Activated CD8-positive, alpha-beta memory T cell treated with anti-CD3 and anti-CD28 coated beads, Interleukin-2, amount 50 U/mL, for 4 hours (primary cell): ENCODE measurements at places on chromosomes 4 and X.

GRCh38 chr4:2825740-2826139 lies 17.9 kb upstream of the ADD1 start:
- DNase-seq = no peak

DNA sequence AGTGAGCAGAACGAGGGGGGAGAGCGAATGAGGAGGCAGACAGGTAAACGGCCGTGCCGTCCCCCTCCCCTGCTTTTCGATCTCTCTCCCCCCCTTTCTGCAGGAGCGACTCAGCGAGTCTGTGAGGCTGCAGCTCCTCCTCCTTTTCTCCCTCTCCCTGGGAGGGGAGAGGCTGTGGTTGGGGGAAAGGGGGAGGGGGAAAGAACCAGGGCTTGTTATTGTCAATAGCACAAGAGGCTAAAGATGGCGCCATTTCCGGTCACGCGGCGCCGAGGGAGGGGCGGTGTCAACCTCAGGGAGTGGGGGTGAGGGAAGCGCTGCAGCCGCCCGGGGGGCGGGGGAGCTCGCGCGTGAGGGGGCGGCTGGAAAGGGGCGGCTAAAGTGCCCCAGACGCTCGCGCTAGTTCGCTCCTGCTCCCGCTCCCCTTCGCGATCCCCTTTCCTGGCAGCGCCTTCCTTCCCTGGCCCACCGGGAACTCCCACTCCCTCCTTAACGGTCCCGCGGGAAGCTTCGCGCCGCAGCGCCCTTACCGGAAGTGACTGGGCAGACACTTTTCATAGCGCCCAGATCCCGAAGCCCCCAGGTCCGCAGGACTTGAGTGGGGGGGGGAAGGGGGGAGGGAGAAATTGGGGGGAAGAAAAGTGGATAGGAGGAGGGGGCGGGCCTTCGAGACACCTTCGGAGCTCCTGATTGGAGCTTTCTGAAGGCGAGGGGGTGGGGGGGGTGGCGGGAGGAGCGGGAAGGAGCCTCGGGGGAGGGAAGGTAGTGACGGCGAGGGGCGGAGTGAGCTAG lies at the start of gene CUL4B:
Gene CUL4B (minus strand): TSS at position 121 of the 792 bp plus-strand sequence. CDS start 324 bp downstream, outside the sequence.
- DNase-seq = peak; percentile 88

- no peak for DNase-seq
Observed at GRCh38 chr4:36292556-36293188, 11.3 kb downstream of the DTHD1 start.

- DNase-seq = no peak
Observed at GRCh38 chr4:81359207-81359606, 112.5 kb downstream of the RASGEF1B start.

- no peak for DNase-seq
Observed at GRCh38 chr4:128796934-128797333, 12.6 kb upstream of the JADE1 start.

- no peak for DNase-seq
Observed at GRCh38 chr4:160038615-160039014, 935.7 kb downstream of the RAPGEF2 start.

- DNase-seq = no peak
Observed at GRCh38 chr4:54961357-54961975, 163.9 kb downstream of the KDR start.

GRCh38 chr4:145098675-145099037 lies 545 bp downstream of the ABCE1 start:
- DNase-seq = peak; percentile 41

- no peak for DNase-seq
Observed at GRCh38 chrX:68989865-68990606, 161.2 kb downstream of the EFNB1 start.

- no peak for DNase-seq
Observed at GRCh38 chr4:142582340-142582739, 263.8 kb downstream of the INPP4B start.

GRCh38 chr4:79763486-79764075 lies 309.4 kb downstream of the ANTXR2 start:
- no peak for DNase-seq

DNA sequence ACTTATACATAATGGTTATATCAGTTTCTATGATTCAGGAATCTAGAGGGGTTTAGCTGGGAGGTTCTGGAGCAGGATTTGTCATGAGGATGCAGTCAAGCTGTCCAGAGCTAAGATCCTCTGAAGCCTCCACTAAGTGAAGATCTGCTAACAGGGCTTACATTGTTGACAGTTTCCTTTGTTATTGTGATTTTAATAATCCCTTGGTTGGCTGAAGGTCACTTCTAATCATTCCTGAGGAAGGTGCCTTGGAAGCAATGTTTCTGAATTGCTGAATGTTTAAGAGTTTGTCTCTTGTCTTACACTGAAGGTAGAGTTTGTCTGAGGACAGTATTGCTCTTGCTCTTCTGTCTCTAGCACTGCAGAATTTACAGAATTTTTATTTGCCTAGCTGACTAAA lies 41.3 kb downstream of the BANK1 start:
- no peak for DNase-seq

DNA sequence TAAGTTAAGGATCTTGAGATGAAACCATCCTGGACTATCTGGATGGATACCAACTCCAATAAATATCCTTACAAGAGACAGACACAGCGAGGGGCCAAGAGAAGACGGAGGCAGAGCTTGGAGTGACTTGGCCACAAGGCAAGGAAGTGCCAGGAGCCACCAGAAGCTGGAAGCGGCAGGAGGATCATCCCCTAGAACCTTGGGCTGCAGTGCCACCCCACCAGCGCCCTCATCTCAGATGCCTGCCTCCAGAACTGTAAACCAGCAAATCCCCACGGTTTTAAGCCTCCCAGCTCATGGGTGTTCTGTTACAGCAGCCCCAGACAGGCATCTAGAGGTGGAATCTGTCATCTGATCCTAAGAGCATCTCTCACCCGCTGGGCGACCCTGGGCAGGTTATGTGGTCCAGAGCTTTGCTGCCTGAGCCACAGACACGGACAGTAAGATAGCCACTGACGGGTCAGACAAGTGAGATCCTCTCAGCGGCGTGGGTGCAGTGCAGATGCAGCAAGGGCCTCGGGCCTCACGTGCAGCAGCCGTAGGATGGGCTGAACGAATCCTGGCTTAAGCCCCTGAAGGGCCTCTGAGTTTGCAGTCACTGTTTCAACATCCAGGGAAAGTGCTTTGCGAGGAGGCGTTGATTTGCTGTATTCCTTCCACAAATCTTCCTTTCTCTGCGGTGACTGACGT lies 25.1 kb upstream of the MXD4 start:
- DNase-seq = peak; percentile 7

DNA sequence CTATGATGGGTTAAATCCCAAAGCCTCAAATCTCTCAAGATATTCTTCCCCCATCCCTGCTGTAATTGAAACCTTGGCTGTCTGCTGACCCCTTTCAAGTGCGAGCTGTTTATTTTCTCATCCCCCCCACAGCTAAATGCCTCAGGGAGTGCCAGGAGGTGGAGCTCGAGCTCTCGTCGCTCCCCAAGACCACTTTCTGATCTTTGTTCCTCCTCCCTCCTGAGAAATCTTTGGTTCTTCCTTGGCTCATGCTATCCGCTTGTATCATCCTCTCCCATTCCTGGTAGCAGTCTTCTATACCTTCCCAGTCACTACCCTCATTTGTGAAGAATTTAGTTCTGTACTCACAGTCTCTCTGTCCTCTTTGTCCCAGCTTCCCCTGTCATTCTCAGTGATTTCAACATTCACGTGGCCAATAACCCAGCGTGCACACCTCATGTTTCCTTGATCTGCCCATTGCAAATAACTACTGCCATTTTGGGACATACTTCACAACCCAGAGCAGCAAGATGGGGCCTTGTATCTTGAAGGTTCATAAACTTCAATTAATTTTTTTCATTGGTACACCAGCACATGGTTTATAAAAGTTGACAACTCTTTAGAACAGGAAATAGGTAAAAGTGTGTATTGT lies 9.2 kb upstream of the SLC25A43 start:
- DNase-seq = no peak

DNA sequence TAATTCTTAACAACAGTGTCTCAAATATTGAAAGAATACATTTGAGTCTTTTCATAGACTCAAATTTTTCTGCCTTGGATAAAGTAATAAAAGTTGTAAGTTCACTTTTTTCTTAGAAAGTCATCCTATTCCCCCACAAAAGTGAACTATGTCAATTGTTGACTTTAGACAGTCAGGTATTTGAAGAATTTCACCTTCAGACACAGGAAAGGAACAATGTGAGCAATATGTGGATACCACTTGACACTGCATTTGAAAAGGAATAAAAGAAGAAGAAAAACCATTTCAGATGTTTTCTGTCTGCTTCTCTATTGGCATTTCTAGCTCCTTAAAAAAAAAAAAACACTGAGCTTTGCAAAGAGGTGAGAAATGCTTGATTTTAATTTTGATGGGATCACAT lies 1389.0 kb upstream of the IGFBP7 start:
- DNase-seq = no peak

- no peak for DNase-seq
Observed at GRCh38 chr4:165915215-165915614, 42.2 kb downstream of the TLL1 start.

GRCh38 chr4:69546134-69546765 lies 50.5 kb upstream of the UGT2B4 start:
- no peak for DNase-seq

DNA sequence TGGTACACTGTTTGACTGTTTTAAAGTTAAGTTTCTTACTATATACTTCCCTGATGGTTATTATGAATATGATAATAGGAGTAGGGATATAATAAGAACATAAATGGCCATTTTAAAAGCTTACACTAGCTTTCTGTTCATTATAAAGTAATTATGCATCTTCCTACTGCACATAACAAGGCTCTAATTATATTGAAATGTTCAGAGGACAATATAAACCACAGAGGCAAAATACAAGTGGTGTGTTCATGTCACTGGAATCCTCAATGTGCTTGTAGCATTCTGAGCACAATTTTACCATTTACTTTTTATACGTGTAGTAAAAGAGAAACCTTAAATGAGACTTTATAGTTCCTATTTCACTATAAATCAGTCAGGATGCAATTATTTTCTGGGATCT lies 268.3 kb downstream of the TMA16 start:
- DNase-seq = no peak

DNA sequence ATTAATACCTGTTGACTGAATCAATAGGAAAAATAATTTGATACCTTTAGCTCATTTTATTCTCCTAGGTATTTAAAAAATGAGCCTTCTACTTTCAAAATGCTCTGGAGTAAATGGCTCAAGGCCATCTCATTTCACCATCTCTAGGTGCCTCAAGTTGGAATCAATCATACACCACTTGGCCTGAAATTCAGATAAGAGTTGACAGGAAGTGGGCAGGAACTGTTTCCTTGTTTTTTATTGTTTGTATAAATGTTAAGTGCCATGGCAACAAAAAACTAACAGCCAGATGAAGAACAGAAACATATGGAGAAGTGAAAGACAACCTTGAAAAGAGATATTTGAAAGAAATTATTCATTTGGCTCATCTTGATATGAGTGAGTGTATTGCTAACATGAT lies 12.4 kb downstream of the LIMCH1 start:
- no peak for DNase-seq
